ENCODE measurements at places on chromosomes 7 and 10.

- DNase-seq: no peak
These were observed 349.2 kb downstream of the HGF start for GRCh38 chr7:81420526-81421226.

DNA sequence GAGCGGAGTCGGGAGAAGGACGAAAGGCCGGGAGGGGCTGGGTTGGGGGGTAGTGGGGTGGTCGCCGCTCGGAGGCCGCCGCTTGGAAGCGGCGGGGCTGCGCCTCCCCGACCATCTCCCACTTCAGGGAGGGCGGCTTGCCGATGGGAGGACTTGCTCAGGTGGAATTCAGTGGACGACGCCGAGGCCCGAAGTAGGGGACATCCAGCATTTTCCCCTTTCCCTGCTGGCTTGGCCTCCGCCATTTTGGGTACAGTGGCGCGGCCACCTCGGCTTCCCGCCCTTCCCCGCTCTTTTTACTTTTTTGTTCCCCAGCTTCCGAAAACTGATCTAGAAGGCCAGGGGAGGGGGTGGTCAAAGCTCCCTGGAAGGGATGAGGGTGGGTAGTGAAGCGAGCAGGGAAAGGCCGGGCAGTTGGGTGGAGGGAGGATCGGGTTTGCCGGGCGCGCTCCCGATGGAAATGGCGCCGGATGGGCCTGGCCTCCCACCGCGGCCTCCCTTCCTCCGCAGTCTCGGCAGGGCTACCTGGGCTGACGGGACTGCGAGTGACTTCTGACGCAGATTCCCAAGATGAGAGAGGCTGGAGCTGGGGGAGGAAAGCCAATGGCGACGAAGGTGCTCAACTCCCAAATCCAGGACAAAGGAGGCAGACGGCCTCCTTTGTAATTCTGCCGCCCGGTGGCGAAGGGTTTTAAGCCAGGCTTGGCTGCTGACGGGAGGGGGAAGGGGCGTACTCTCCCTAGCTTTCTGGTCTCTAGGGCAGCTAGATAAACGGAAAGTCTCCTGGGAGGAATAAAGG is at the start of gene PBLD:
Gene PBLD (minus strand): TSS at position 670 of the 799 bp plus-strand sequence. CDS start 26,084 bp downstream, outside the sequence.
- no peak for DNase-seq

DNA sequence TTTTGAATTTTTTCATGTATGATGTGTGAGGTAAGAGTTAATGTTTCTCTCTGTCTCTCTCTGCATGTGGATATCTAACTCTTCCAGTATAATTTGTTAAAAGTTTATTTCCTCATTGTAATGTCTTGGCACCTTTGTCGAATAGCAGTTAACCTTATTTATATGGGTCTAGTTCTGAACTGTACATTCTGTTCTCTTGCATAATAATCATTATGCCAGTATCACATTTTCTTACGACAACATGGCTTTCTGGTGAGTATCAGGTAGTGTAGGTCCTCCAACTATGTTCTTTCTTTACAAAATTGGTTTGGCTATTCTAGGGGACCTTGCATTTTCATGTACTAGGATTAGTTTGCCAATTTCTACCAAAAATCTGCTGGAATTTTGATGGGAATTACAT is 337.0 kb upstream of the FZD8 start:
- no peak for DNase-seq

- no peak for DNase-seq
These were observed 194.7 kb downstream of the KCND2 start for GRCh38 chr7:120467676-120468075.

DNA sequence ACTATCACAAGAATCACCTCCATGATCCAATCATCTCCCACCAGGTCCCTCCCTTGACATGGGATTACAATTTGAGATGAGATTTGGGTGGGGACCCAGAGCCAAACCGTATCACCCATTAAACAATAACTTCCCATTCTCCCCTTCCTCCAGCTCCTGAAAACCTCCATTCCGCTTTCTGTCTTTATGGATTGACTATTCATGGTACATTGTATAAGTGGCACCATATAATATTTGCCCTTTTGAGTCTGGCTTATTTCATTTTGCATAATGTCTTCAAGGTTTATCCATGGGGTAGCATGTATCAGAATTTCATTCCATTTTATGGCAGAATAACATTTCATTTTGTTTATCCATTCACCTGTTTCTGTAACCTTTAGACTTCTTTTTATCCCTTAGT is 39.2 kb upstream of the GARS1 start:
- DNase-seq: no peak

DNA sequence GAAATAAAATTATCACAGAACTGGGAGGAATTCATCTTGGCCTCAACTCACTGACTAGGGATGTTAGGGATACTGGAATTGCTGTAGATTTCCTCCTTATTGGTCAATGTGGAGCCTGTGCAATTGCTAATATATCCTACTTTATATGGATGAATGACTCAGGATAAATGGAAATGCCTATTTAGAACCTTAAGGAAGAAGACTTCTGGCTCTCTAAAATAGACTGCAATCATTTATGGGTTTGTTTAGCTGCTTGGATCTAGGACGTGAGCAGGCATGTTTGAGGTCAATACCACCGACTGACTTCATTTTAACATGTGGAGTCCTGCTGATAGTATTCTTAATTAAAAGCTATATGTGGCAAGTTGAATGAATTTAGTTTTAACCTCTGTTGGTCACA is 1040.1 kb upstream of the LRRN3 start:
- DNase-seq: no peak

DNA sequence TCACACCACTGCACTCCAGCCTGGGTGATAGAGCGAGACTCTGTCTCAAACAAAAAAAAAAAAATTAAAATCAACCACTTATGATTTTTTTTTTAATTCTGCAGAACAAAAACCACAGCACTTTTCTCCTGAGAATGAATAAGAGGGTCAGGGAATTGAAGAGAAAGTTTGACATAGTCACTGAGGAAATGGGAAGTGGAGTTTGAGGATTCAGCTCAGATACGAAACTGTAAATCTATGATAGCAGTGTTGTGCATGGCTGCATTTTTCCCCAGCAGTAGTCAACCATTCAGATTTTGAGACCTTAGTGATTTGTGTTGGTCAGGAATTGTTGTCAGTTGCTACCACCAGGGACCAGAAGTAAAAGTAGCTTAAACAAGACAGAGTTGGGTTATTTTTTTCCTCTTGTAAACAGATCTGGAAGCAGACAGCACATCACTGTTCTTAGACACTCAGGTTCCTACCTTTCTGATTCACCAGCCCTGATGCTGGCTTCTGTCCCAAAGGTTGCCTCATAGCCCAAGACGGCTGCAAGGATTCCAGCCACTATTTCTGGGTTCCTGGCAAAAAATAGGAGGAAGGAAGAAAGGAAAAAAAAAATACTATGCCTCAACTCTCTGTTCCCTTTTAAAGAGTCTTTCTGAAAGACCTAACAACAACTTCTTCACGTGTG is 20.1 kb downstream of the PILRA start:
- DNase-seq: no peak

DNA sequence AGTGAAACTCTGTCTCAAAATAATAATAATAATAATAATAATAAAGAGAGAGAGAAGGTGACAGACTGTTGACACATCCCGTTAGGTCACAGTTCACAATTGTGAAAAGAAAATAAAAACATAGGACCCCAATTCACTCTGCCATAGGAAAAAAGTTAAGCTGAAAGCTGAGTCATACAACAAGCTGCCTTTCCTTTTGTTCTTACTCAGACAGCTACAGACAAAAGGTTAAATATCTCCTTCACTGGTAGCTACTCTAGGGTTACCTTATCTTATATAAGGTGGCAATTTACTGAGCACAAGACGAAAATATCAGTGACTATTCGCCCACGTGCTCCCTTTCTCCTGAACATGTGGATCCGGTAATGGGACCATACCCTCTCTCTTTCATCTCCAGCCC is 17.5 kb downstream of the TUBAL3 start:
- no peak for DNase-seq

DNA sequence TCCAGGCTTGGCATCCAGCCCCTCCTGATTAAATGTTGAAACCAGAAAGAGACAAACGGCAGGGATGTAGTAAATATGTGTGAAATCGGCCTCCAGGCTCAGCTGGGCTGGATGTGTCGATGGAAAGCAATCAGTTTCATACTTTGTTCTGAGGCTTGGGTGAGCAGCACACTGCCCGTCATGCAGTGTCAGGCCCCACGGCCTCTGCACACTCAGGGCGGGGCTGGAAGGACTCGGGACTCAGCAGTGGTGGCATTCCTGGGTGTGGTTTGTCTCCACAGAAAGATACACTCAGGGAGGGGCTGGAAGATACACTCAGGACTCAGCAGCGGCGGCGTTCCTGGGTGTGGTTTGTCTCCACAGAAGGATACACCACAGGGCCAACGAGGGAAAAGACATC is 22.0 kb downstream of the ADGRA1 start:
- DNase-seq: no peak

All from activated CD8-positive, alpha-beta memory T cell treated with anti-CD3 and anti-CD28 coated beads for 1 hour (primary cell).